ENCODE measurements at places on chromosomes 2 and 18.
A peak's percentile ranks its signal among the peaks of the same experiment; 100 is the strongest.

- DNase-seq = no peak
Measured at GRCh38 chr18:79645291-79645983, 34.2 kb upstream of the CTDP1 start.

GRCh38 chr18:73164430-73164829 lies 296.6 kb upstream of the NETO1 start:
- no peak for DNase-seq

DNA sequence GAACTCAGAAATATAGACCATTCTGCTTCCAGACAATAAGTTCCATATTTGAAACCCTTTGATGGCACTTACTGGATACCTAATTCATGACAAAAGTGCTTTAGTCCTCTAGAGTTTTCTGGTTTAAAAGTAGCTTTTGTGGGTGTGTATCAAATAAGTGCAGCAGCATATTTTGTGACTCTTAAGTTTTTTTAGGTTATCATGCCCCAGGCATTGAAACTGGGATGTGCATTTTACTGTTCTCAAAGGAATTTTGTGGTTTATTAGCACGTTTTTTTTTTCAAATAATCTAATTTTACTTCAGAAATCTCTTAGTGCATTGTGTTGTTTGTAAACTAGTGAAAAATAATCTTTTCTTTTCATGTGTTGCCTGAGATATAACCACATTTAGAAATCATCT lies 1.5 kb downstream of the XRCC5 start:
- no peak for DNase-seq

DNA sequence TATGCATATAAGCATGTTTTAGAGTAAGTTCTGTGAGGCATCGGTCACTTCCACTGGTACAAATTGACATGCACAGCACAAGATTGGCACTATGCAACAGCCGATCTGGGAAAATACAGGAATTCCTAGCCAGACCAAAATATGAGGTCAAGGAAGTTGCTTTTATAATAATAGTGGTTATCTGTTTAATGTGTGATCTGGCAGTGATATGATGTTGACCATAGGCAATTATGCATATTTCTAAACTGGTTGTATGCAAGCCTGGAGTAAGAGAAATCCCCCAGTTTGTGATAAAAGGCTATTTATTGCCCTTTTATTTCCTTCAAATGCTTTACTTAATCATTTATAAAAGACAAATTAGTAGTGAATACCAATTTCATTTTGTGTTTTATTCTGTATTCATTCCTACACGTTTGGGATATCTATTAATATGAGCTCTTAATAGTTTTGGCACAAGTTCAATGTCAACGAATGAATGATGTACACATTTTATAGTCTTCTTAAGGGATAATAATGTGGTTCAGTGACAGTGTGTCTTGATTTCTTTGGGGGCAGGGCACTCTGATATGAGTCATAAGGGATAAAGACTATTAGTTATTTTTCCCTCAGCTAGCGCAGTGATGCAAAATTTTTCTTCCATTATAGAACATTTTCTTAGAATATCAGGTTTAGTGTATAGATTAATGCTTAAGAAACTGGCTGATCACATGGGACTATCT lies 34.7 kb upstream of the ZEB2 start:
- no peak for DNase-seq

DNA sequence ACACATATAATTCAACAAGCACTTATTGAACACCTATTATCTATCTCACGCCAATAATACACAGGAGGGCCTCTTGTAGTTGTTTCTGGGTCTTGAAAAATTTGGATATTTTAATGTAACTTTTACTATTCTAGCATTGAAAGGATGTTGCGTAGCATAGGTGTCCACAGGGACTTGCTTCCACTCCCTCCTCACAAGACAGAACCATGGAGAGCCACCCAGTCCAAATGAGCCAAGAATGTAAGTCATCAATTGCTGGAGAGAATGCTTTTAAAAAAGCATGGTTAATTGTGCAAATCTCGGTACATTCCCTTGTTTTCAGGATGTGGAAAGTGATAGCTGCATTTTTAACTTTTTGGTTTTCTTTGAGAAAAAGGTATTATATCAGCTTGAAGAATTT lies 46.8 kb downstream of the DOCK10 start:
- DNase-seq = no peak

DNA sequence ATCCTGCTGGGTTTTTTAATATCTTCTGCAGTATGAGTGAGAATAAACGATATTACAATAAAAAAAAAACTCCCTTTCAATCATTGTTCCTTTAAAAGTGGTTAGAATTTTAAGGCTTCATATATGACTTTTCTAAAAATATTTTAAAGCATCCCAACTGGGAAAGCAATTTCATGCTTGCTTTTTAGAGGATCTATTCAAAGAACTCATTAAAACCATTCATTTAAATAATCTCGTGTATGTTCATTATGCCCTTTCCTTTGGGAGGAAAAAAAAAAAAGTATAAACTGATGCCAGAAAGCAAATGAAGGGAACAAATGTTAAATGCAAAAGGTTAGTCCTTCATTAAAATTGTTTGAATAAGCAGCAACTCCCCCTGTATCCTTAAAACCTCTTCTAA lies 81.2 kb downstream of the XIRP2 start:
- no peak for DNase-seq

DNA sequence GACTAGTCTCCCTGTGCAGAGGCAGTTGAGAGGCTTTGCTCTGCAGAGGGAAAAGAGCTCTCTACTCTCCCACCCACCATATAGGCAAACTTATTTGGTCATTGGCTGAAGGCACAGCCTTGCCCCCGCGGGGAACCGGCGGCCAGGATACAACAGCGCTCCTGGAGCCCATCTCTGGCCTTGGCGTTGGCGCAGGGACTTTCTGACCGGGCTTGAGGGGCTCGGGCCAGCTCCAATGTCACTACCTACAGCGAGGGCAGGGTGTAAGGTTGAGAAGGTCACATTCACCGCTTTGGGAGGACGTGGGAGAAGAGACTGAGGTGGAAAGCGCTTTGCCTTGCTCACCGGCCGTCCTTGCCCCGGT lies 2.2 kb downstream of the ONECUT2 start:
- DNase-seq = no peak

DNA sequence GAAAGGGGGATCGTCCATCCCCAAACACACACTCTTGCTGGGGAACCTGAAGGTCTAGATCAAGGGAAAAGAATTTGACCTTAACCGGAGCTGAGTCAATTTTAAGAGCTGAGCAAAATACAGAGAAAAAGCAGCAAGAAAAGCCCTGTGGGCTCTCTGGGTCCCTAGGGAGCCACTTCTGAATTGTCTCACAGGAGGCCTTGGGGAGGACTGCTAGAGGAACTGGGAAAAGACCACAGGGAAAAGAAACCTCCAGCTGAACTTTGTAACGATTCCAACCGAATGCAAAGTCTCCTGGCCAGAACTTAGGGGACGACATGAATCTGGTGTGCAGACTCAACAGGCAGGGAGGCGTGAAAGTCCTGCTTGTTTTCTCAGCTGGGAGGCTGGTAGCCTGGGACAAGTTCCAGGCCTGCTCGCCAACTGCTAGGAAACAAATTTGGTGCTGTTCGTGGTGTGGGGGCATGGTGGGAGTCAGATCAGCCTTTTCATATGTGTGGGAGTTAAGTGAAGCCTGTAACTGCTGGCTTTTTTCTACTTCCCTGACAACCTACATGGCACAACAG lies 644.6 kb upstream of the CNTNAP5 start:
- DNase-seq = no peak

DNA sequence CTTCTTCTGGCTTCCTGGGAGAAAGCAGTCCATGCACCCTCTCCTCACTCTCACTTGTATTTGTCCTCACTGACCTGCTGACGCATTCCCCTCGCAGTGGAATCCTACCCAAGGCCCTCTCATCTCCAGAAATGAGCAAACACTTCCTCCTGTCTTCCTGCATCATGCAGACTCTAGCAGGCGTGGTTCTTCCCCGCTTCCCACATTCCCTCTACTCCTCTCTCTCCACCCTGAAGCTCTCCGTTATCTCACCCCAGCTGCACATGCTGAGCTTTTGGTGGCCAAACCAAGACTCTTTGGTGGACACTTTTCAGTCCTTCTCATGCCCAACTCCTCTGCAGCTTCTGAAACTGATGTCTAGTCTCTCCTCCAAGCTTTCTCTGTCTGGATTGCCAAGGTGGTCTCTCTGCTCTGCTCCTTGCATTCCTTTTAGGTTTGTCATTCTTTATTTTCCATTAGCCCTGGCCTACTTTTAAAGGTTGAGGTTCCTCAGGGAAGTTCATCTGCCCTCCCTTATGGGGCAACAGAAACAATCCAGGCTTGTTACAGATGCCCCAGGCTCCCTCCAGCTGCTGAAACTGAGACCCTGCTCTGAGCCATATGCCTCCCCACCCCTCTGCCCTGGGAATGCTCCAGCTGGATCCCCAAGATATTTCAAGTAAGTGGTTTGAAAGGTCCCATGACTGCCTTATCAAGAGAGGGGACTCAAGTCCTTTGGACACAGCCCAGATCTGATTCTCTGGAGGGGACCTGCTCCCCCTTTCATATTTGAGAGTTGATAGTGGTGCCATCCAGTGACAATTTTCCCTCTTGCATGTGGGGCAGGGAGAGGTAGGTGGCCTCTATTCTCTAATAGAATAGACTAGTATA lies 835 bp upstream of the IL18RAP start:
- no peak for DNase-seq

DNA sequence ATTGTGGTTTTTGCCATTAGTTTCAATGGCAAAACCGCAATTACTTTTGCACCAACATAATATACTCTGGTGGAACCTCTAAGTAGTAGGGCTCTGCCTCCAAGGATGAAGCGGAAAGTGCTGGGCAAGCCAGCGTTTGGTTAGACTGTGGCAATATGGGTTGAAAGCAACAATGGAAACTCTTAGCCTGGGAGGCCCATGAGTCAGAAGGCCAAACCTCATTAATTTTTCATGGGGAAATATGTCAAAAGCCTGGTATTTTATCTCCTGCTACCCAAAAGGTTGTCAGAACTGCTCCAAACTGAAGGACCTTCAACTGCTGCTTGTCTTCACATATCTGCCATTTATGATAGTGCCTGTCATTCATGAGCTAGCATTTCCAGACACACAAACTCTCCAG lies 179.1 kb upstream of the CYP26B1 start:
- no peak for DNase-seq

- no peak for DNase-seq
Measured at GRCh38 chr2:163723348-163723747, 12.5 kb downstream of the FIGN start.

DNA sequence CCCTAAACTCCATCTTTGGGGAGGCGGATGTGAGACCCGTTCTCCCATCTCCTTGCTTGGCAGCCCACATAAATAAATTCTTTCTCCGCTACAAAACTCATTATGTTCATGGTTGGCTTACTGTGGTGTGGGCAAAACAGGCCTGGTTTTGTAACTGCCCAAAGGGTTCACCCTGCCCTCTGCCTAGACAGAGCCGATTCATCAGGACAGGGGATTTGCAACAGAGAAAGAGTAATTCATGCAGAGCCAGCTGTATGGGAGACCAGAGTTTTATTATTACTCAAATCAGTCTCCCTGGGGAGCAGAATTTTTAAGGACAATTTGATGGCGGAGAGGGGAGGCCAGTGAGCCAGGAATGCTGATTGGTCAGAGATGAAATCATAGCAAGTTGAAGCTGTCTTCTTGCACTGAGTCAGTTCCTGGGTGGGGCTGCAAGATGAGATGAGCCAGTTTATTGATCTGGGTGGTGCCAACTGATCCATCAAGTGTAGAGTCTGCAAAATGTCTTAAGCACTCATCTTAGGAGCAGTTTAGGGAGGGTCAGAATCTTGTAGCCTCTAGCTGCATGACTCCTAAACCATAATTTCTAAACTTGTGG lies 8.4 kb upstream of the RNF125 start:
- no peak for DNase-seq

DNA sequence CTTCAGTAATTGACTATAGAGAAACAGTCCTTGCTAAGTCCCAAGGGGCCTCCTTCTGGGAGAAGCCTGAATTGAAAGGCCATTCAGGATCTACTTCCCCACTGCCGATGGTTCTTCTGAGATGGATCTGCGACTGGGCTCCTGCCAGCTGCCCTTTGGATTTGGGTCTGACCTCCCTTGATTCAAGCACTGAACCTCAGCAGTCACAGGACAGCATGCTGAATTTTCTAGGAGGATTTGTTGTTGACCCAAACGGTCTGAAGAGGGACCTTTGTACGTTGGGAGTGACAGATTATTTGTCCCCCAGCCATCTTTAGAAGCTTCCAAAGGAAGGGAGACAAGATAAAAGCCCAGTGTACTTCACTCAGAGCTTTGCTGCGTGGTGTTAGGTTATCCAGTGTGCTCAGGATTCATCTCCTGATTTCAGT lies 67.1 kb downstream of the NXPH2 start:
- DNase-seq = no peak

GRCh38 chr2:199868431-199869226 lies 17.6 kb upstream of the FTCDNL1 start:
- DNase-seq = no peak

- peak; percentile 71 for DNase-seq
Measured at GRCh38 chr2:63841254-63842022, at the start of gene UGP2. UGP2 (plus strand) TSS chr2:63841896; CDS start chr2:63842186, 290 bp downstream.

- DNase-seq = no peak
Measured at GRCh38 chr2:237474442-237474911, 12.6 kb upstream of the MLPH start.

GRCh38 chr2:235268535-235268934 lies 225.3 kb upstream of the AGAP1 start:
- no peak for DNase-seq

DNA sequence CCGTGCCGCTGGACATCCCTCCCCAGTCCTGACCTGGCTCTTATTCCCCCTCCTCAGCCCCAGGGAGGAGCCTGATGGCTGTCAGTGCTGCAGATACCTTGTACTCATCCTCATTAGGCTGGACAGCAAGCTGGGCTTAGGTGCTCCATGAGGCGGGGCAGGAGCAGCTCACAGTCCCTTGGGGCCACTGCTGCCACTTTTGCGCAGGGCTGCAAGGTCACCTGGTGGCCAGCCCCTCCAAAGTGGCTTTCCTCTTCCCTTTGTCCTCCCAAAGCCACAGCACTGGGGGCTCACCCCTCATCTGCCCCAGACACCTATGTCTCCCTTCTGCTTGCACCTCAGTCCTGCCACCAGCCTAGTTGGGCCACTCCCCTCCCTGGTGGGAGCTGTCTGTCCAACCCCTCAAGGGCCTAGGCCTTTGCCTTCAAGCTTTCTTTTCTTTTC lies 60.8 kb downstream of the FAM168B start:
- no peak for DNase-seq

Measured in activated CD4-positive, alpha-beta T cell treated with anti-CD3 and anti-CD28 coated beads, Interleukin-2, amount 50 U/mL, for 24 hours (primary cell).